ENCODE measurements at places on chromosomes 6 and 20.

DNA sequence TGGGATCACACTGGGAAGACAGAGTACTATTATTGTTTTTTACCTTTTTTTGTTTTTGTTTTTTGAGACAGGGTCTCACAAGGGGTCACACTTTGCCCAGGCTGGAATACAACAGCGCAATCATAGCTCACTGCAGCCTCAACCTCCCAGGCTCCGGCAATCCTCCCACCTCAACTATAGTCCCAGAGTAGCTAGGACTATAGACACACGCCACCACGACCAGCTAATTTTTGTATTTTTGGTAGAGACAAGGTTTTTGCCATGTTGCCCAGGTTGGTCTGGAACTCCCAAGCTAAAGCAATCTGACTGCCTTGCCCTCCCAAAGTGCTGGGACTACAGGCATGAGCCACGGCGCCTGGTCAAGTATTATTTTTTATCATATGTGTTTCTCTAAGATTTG lies 81.0 kb downstream of the ZMYND8 start:
- peak overlapping the region; percentile 77 for H3K4me3 ChIP-seq
- peak overlapping the region; percentile 98 for H3K27ac ChIP-seq

GRCh38 chr20:39161900-39162299 lies 199.8 kb downstream of the DHX35 start:
- no peaks in the 10 kb centered on the region for H3K36me3 ChIP-seq
- H3K27me3 ChIP-seq: peaks cover 27% of the 10 kb centered on the region
- no peak overlapping the region for H3K27ac ChIP-seq
- H3K4me1 ChIP-seq: no peaks in the 10 kb centered on the region
- H3K4me3 ChIP-seq: no peak overlapping the region
- DNase-seq: no peak

GRCh38 chr20:52349806-52350205 lies 158.2 kb upstream of the ZFP64 start:
- no peak overlapping the region for H3K4me3 ChIP-seq
- H3K27ac ChIP-seq: no peak overlapping the region
- no peak for DNase-seq
- H3K4me1 ChIP-seq: no peaks in the 10 kb centered on the region

- no peaks in the 10 kb centered on the region for H3K27me3 ChIP-seq
- H3K36me3 ChIP-seq: no peaks in the 10 kb centered on the region
- H3K4me1 ChIP-seq: peaks cover 30% of the 10 kb centered on the region
- no peak overlapping the region for H3K27ac ChIP-seq
- no peak overlapping the region for H3K4me3 ChIP-seq
Observed at GRCh38 chr6:106080763-106081095, 5.4 kb upstream of the PRDM1 start.

- H3K4me3 ChIP-seq: no peak overlapping the region
- no peak for DNase-seq
- no peaks in the 10 kb centered on the region for H3K4me1 ChIP-seq
- no peaks in the 10 kb centered on the region for H3K36me3 ChIP-seq
- peaks cover 16% of the 10 kb centered on the region for H3K27me3 ChIP-seq
Observed at GRCh38 chr6:12892151-12892550, 175.6 kb downstream of the PHACTR1 start.

DNA sequence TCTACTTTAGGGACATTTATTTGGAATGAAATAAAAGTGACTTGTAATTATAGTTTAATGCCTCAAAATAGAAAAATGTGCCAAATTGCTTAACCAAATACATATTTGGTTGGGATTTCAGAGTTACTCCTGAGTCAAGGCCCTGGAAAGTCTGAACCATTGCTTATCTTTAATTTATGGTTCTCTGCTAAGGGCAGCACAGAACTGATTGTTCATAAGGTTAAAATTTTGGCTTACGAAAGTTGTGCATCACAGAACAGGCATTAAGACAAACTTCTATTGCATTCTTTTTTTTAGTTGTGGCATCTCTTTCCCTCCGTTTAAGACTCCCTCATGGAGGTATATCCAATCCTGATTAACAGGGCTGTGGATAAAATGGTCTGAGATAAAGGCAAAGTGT lies 92.2 kb upstream of the TENT5A start:
- no peak for DNase-seq
- H3K4me3 ChIP-seq: no peak overlapping the region
- H3K36me3 ChIP-seq: no peaks in the 10 kb centered on the region
- no peak overlapping the region for H3K27ac ChIP-seq
- no peaks in the 10 kb centered on the region for H3K4me1 ChIP-seq

GRCh38 chr6:170537329-170537728 lies 15.8 kb downstream of the PSMB1 start:
- no peak for DNase-seq
- H3K36me3 ChIP-seq: peaks cover 46% of the 10 kb centered on the region
- no peak overlapping the region for H3K4me3 ChIP-seq
- H3K27ac ChIP-seq: no peak overlapping the region

All from natural killer cell treated with Interleukin-12 subunit alpha and Interleukin-12 subunit beta and Interleukin-15 and Interleukin-18, amount 100 ng/mL, for 72 hours (primary cell).